GM06990 (cell line): ENCODE measurements at places on chromosomes 2 and 18.

DNA sequence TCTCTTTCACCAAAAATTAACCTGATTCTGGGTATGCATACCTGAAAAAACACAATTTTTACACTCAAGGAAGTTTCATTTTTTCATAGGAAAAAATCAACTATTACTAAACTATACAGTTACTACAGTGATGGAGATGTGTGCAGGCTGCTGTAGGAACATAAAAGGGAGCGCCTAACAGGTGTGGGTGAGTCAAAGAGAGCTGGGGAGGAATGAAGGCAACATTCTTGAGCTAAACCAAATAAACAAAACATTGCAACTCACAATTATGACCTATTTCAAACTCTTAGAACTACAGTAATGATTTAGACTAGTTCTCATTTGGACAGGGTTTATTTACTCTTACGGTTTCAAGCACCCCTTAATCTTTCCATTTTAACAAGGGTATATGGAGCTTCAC lies 13.4 kb upstream of the CLASP1 start:
- no peak for DNase-seq

GRCh38 chr2:187354661-187355060 lies 93.4 kb downstream of the CALCRL start:
- DNase-seq: no peak

- DNase-seq: no peak
Observed at GRCh38 chr18:48529796-48530195, 9.0 kb upstream of the CTIF start.

GRCh38 chr2:232299084-232299483 lies 79.5 kb upstream of the ALPP start:
- DNase-seq: no peak

DNA sequence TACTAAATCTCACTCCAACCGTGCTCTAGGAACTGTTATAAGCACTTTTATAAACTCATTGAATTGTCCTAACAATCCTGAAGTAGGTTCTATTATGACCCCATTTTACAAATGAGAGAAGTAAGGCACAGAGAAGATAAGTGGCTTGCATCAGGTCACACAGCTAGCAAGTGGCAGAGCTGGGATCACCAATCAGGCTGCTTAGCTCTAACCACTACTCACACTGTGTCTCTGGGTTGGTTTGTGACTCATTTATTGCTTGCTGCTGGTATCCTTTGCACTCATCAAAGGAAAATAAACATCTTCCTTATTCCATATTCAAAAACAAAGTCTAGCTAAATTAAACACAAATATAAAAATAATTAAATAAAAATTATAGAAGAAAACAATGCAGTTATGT lies 42.5 kb upstream of the IL1R2 start:
- no peak for DNase-seq

GRCh38 chr18:8667846-8668245 lies 37.5 kb upstream of the MTCL1 start:
- no peak for DNase-seq

GRCh38 chr18:13445241-13445897 lies 226.8 kb downstream of the LDLRAD4 start:
- DNase-seq: no peak
